ENCODE measurements at places on chromosomes 2 and 18.

- no peak for DNase-seq
Measured at GRCh38 chr18:55541571-55541970, 46.4 kb downstream of the TCF4 start.

- DNase-seq: no peak
Measured at GRCh38 chr18:66616523-66616983, 12.7 kb upstream of the CDH19 start.

DNA sequence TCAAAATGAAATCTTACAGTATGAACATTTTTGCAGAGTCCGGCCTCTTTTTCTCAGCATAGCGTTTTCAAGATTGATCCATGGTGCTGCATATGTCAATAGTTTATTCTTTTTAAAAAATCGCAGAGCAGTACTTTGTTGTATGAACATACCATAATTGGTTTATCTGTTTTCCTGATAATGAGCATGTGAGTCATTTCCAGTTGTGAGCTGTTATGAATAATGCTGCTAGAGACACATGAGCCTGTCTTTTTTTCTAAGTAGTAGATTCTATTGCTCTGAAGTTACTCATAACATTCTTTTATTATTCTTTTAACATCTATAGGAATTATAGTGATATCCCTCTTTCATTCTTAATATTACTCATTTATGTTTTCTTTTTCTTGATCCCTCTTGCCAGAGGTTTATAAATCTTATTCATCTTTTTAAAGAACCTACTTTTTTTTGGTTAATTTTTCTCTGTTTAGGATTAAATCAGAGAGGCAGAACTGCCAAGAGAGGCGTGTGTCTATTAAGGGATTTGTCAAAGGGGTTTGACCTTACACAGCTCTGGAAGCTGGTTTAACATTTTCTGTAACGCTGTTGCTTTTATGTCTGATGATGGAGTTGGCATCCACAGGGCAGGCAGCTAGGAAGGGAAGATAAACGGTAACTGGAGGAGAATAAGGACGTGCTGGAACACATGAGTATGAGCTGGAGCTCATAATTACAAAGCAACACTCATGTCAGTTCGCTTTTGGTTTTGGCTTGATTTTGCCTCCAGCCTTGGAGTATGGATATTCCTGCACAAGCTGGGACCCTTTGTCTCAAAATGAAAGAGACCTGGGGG, 47.4 kb downstream of the MGAT5 start:
- DNase-seq: no peak

- DNase-seq: no peak
Measured at GRCh38 chr18:58255701-58256311, 211.8 kb downstream of the NEDD4L start.

DNA sequence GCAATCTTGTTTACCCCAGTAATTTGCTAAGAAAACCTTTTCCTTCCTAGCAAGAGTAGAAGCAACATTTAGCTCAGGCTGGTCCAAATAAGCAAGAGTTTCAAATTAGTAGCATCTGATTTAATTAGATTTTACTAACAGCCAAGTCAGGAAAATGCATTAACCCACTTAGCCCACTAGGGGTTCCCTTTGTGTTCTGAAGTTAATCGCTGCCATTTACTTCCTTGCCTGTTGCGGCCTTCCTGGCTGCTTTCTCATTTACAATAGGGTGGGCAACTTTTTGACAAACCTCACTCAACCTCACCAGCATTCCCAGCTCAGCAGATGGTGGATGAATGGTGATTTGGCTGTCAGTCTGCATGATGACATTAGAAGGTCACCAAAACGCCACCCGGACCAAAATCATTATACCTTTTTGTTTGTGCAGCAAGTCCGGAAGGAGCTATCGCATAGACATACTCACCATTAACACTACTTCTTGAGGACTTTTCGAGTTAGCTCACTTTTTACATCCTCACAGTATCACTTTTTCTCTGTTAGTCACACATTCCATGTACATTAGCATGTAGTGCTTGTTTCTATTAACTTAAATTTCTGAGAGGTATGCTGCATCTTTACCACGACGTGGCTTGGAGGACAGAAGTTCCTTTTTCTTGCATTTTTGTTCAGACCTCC, 101.5 kb upstream of the SETBP1 start:
- no peak for DNase-seq

DNA sequence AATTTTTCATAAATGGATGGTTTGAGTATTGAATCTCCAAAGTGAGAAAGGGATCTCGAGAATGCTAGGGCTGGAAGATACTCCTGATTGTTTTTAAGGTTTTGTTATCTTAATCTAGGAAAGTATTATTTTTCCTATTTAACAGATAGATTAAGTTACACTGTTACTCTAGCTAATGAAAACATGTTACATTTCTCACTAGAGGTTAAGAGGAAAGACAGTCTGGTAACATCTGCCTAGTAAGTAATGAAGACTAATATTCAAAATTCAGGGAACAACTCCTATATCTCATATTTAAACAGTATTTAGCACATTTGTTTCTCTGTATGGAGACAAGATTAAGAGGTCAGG, 2.0 kb downstream of the GALNT3 start:
- DNase-seq: no peak

DNA sequence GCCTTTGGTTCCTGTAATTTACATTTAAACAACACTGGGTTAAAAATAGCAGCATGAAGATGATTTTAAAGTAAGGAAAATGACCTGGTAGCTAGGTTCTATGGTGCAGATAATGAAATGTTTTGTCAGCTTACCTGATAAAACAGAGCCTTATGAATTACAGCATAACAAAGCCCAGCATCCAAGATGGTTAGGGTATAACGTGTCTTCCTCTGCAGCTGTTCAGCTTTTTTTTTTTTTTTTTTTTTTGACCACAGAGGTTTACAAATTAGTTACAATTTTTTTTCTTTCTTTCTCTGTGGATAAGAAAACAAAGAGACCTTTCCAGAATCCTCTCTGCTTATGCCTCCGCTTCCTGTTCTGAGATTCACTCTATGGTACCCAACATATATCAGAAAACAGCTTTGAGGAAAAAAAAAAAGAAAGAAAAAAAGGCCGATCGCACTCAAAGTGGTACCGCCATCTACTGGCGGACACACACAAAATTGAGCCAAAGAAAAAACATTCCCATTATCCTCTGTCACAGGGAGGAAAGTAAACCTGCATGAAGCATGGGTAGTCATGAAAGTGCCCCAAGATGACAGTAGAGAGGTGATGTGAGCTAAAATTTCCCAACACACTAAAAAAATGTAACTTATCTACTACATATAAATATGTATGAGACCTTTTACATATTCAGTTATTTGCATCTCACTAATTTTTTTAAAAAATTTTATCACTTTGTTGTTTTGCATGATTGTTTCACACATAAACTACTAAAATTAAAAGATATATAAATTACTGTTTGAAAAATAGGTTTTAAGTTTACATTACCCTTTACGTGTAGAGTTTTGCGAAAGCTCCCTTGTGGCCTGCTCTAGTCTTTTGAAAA, at the start of gene SCN3A:
TSS of gene SCN3A (minus strand) at position 362 of the 871 bp plus-strand sequence. CDS start 27,656 bp downstream, outside the sequence.
- DNase-seq: no peak

GRCh38 chr2:133078667-133079411, 408.8 kb upstream of the LYPD1 start:
- no peak for DNase-seq

- no peak for DNase-seq
Measured at GRCh38 chr2:230749111-230749510, 36.5 kb downstream of the CAB39 start.

- DNase-seq: no peak
Measured at GRCh38 chr18:8299054-8299980, 309.9 kb upstream of the RAB12 start.

DNA sequence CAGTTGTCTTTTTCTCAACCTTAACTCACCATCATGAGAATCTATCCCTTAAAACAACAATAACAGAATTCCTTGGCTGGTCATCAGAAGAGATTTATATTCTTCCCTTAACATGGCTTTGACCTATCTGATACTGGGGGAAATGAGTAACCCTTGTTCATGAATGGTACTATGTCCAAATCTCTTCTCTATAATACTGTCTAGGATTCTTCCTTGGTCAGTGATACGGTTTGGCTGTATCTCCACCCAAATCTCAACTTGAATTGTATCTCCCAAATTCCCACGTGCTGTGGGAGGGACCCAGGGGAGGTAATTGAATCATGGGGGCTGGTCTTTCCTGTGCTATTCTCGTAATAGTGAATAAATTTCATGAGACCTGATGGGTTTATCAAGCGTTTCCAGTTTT, 282.0 kb upstream of the SIX2 start:
- no peak for DNase-seq

GRCh38 chr18:73296686-73297085, 428.9 kb upstream of the NETO1 start:
- no peak for DNase-seq

DNA sequence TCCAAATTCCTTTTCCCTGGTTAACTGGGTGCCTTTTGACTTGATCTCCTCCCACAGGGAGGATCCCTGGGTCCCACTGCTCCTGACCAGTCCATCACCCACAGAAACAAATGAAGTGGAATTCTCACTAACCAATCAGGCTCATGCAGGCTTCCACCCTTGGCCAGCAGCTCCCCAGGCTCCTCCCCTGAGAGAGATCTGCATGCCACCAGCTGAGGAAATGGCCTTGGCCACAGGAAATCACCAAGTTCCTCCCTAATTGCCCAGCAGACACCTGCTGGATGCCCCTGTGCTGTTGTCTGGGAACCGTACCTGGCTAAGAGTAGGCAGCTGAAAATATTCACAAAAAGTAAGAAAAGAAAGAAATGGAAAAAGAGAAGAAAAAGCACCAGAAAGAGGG, 207.4 kb downstream of the NCK2 start:
- DNase-seq: no peak

DNA sequence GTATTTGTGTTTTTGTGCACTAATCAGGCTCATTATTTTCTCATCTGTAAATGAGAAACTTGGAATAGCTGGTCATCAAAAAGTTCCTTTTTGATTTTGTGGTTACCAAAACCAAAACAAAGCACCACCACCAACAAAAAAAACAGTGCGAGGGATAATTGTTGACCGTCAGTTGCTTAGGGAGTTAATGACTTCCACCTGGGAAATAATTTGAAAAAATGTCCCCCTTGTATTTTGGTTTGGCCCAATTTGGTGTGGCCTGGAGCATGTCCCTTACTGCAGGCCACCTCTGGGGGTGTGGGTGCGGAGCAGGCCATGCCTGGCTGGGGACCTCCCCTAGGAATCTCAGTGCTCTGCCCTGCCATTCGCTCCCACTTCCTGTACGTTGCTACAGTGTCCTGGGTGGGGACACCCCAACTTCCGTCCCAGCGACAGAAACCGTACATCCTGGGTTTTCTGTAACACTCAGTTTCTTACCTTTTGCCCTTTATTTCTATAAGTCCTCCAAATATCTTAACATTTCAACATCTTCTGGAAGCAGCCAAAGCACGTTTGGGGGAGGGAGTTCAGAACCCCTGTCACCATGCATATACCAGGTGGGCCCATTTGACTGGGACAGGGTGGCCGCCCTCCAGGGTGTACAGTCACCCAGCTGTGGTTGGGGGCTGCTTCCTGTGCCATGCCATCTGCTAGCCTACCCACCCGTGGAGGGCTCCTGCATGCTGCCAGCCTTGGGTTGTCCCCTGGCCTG, 31.3 kb downstream of the NCK2 start:
- DNase-seq: no peak

- no peak for DNase-seq
Measured at GRCh38 chr2:128395196-128395595, 76.5 kb upstream of the HS6ST1 start.

DNA sequence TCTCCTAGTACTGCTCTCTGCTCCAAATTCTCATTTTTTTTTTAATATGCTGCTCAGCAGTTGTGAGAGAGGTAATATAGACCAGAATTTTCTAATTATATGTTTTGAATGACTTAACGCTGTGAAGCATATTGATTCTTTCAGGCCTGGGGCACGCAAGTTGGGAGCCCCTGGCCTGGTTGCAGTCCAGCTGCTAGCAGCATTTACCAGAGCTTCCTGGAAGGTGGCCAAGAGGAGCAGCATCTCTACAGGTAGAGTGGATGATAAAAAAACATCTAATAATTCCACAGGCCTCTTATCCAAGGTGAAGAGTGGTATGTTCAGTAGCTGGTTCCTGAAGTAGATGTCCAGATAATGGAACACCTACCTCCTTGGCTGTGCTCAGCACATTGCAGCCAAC, 7.3 kb upstream of the UGP2 start:
- no peak for DNase-seq

DNA sequence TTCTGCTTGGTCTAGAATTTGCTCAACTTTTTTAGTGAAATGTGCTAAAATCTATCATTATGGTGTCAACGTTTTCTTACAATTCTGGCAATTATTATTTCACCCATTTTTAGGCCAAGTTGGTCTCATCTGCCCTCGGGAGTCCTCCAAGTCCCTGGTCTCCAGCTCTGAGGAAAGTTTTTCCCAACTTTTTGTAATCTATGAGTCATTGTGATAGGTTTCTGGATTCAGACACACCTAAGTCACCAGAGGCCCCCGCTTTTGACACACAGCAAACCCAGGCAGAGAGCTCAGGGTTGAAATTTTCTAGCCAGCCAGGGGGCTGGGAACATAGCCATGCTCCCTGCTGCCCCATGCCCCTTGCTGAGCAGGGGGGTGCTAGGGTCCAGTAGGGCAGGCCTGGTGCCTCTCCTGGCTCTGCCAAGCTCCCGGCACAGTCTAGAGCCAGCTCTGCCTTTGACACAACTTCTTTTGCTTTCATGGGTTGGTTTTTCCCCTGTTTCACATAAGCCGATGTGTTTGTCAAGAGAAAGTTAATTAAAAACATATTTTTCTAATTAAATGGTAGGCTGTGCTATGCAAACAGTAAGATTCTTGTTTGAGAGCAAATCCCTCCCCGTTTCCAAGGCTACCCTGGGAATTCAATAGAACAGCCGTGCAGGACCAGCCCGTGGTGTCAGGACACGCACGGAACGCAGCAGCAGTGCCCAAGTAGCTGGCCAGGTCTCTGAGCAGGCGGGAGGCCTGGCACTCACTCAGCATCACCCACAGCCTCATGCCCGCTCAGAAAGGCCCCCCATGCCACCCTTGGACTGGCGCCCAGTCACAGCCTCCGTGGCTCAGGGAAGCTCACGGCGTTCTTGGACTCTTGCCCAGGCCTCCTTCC, 25.5 kb upstream of the SNED1 start:
- DNase-seq: no peak

DNA sequence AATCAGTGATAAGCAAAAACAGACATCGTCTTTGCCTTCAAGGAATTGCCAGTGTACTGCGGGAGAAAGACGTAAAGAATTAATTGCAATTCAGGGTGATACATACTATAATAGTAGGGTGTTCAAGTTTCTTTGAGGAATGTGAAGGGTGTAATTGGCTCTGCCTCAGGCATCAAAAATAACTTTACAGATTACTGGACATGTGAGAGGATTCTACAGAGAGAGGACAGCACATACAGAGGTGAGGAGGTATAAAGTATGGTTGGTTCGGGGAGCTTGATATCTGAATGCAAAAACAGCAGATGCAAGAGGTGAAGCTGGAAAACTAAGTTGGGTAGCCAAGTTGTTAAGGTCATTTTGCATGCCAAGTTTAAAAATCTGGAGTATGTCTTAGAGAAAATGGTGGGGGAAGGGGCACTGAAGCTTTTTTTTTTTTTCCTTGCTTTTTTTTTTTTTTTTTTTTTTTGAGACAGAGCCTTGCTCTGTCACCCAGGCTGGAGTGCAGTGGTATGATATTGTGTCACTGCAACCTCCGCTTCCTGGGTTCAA, 227.5 kb upstream of the FOSL2 start:
- DNase-seq: no peak
